Left renal cortex interstitium (tissue), 4 donors: ENCODE measurements at places on chromosomes 5 and 9. TPM values are rescaled to one million over a fixed set of nuclear protein-coding genes. Genes with fewer than 3 reads are reported as not detected.

The CER1 gene
- polyA plus RNA-seq: 0.24 TPM

DNA sequence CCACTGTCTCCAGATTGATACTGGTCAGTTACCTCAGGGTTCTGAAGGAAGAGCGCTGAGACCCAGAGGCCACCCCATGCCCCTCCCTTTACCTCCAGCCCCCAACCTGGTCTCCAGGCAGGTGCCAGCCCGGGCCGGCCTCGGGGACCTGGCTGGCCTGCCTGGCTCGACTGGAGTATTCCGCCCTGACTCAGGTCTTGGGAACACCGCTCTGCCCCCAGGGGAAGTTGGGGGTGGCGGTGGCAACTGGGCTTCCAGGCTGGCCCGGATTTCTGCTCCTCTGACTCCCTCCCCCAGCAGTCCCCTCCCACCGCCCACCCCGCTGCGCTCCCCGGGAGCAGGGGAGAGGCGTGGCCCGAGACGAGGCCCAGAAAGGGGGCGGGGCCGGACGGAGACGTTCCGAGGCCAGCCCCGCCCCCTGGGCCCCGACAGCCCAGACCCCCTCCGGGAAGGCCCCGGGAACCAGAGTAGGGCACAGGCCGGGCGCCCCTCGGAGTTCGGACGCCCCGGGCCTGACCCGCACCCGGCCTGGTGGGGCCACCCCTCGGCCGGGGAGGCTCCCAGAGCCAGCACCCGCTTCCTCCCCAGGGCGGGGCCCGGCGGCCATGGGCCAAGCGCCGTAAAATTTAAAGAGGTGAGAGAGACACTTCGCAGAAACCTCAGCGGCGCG is 82.5 kb upstream of the ZBTB43 start:
- DNase-seq: no peak

GRCh38 chr5:166068547-166069335 is 2222.7 kb upstream of the WWC1 start:
- DNase-seq: no peak

- no peak for DNase-seq
Measured at GRCh38 chr5:54109626-54110330, 200.6 kb downstream of the ARL15 start.

The NR6A1 gene
- 0.79 TPM for polyA plus RNA-seq

DNA sequence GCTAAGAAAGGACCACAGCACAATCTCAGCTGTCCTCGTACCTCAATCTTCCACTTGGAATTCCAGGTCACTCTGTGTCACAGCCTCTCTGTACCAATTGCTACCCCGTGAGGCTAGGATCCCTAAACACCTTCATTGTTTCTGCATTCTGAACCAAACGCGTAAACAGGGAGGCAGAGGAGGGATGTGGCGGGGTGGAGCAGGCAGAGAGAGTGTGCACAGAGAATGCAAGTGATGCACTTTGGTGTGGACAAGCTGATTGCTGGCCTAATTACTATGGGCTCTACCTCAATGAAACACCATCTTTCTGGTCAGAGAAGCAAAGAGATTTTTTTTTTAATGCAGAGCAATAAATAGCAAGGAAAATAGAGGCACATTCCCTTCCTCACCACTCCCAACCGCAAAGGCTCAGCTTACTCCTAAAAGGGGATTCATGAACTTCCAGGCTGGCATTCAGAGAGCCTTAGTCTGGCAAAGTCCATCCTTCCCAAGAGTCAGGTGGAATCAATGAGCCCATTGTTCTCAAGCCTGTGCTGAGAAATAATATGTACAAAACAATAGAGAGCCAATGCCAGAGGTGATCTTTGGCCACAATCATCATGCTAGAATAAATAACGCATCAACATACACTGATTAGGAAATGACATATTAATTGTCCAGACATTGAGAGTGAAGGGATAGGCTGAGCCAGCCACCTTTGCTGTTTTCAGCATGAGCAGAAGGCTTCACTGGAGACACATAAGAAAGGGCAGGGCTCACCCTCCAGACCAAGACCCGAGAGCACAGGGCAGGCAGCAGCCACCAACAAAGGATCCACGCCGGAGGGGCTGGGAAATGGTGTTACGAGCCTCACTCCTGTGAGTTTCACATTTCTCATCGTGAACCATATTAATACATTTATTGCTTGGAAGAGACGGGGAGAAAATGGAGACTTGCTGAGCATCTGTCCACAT is 278.8 kb downstream of the ENC1 start:
- DNase-seq: no peak

- DNase-seq: no peak
Measured at GRCh38 chr9:101705135-101705661, 33.2 kb downstream of the GRIN3A start.

DNA sequence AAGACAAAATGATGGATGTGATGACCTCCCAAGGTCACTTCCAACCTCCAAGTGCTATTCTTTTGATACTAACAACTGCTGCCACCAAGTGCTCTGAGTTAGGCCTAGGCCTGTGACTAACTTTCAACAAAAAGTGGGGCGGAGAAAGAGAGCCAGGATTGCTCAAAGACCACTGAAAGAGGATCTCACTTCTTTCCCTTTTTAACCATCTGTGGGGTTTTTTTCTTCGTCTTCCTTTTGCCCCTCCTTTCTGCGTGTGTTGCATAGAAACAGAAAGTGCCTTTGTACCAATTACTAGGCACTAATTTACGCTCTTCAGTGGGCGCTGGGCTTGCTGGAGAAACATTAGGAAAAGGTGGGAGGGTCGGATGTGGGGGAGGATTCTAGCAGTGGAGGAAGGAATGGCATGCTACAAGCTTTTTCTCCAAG is 8.0 kb downstream of the KLF9 start:
- DNase-seq: no peak

The ADAMTS6 gene
- polyA plus RNA-seq: 2.8 TPM

The IFT74 gene
- 38.4 TPM for polyA plus RNA-seq

The KIAA0825 gene
- 4.3 TPM for polyA plus RNA-seq

DNA sequence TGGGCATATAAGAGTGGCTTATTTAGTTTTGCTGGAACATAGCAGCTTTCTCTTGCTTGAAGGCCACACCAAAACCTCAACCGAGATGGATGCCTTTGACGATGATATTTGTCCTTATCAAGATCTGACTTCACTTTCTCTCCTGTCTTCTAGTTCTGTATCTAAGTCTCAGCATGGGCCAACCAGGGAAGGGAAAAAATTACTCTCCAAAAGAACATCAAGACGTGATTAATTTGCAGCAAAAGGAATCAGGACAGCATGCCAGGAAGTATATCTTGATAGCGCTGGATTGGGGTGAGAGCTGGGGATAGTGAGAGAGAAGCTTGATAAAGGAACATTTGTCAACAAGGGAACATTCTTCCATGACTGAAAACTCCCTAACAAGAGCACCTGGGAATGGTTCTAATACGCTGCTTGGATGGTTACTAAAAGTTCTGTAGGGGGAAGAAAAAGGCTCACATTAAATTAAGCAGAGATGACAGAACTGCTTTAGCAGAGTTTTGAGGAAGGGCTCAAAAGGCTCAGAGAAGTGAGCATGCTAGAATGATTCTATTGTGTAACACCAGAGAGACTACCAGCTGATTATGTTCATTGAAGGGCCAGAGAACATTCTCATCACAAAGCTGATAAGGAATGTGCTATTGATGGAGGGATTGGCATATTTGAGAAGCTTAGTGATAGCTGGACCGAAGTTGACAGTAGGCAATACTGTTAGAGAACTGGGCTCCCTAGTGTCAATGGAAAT is 21.6 kb upstream of the ANXA1 start:
- DNase-seq: no peak

DNA sequence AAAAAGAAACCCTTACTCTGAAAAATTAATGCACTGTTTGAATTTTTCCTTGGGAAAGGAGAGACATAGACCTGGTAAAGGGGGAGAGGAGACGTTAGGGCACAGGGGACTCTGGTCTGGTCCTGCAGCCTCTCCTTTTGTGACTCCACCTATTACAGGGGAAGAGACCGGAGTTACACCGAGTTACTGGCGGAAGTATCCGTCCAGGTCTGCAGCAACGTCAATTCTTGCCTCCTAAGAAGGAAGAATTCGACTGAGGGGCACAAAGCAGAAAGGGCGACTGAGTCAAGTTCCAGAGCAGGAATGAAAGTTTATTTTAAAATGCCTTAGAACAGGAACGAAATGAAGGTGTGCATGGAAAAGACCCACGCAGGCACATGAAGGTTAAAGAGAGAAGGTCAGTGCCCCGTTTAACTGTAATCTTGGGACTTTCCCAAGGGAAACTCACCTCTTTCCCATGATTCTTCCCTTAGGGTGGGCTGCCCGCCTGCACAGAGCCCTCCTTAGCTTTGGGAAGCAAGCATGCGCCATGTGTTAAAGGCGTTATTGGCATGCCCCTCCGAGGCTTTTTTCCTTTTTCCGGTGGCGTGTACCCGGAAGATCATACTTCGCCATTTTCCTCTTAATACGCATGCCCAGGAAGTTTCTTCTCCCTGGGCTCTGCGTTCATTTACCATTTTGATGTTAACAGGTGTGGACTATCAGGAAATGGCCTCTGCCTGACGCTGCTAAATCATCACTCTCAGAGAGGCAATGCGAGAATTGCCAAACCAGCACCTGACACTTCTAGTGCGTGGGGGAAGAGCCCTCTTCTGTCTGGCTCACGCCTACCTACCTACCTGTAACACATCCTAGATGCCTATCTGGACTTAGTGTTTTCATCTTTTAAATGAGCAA is 409.6 kb upstream of the PAPPA start:
- no peak for DNase-seq

The SREK1IP1 gene
- 22.1 TPM for polyA plus RNA-seq

- DNase-seq: no peak
Measured at GRCh38 chr5:106755066-106755465, 915.7 kb downstream of the EFNA5 start.

DNA sequence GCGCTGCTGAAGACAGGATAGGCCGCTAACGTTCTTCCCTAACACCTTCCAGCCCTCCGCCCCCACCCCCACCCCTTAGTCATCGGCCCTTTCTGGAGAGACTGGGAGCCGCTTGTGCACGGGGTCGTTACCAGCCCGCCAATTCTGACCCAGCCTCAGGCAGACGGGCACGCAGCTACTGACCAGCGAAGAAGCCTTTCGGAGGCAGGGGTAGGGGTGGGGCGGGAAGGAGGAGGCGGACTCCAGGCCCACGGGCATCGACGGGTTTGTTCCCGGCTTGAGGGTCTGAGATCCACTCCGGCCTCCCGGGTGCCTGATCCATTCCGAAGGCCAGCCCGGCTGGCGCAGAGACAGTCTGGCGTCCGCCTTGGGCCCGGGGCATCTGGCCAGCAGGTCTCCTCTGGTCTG is 729 bp upstream of the HAND1 start:
- no peak for DNase-seq

- no peak for DNase-seq
Measured at GRCh38 chr5:103375350-103375749, 116.8 kb downstream of the MACIR start.

DNA sequence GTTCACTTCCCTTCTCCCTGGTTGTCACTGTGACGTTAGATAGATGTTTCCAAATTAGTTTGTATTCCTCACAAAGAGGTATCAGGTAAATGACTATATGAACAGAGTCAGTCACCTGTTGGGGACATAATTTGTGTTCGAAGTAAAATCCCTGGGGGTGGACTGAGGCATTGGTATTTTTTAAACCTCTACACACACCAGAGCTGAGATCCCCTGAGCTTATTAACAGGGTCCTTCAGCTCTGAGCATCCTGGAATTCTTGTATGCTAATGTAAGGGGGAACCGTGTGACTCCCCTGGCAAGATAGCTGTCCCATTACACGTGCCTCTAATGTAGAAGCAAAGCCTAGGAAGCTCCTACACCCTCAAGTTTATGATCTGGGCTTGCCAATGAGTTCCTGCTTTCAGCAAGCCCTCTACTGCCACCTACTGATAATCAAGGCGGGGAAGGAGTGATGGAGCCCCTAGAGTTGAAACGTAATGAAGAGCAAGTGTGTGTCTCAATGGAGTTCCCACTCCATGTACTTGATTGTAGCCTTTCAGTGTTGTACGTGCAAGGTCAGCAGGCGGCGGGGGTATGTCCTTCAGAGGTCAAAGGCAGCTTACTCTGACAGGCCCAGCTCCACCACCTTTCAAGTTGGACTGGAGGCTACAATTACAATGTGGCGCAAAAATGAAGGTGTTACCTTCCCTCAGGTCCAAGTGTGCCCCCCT is 14.4 kb downstream of the PRKACG start:
- no peak for DNase-seq
